Cardiac muscle cell (in vitro differentiated cells and primary cell): ENCODE measurements at places on chromosomes 16 and 17.

GRCh38 chr17:5138616-5139457, 23.0 kb downstream of the USP6 start:
- no peaks in the 10 kb centered on the region for H3K4me1 ChIP-seq
- no peak for DNase-seq
- no peaks in the 10 kb centered on the region for H3K36me3 ChIP-seq
- H3K4me3 ChIP-seq, result no peak overlapping the region

DNA sequence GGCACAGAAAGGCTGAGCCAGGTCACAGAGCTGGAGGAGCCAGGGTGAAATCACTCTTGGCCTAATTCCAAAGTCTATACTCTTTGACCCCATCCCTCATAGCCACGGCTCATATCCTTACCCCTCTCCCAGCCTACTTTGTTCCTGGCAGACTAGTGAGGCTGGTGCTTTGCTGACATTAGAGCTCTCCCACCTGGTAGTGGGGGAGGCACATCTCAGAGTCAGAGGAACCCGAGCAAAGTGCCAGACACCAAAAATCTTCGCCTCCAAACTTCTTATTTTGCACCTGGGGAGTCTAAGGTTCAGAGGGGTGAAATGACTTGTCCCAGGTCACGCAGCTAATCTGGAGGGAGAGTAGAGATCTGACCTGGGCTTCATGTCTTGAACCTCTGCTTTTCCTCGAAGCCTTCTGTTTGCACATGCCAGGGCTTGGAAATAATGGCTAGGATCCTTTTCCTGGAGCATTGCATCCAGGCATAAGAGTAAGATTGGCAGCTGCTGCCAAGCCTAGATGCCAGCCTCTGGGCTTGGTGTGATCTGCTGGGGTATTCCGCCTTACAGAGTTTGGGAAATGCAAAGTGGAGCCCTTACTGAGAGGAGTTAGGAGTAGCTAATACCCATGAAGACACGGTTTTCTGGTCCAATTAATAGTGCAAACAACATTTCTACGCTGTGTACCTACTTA, 126.9 kb downstream of the SPACA3 start:
- DNase-seq, result no peak
- no peak overlapping the region for H3K4me3 ChIP-seq
- no peak overlapping the region for H3K27ac ChIP-seq
- H3K36me3 ChIP-seq, result no peaks in the 10 kb centered on the region
- peaks cover 3% of the 10 kb centered on the region for H3K27me3 ChIP-seq

DNA sequence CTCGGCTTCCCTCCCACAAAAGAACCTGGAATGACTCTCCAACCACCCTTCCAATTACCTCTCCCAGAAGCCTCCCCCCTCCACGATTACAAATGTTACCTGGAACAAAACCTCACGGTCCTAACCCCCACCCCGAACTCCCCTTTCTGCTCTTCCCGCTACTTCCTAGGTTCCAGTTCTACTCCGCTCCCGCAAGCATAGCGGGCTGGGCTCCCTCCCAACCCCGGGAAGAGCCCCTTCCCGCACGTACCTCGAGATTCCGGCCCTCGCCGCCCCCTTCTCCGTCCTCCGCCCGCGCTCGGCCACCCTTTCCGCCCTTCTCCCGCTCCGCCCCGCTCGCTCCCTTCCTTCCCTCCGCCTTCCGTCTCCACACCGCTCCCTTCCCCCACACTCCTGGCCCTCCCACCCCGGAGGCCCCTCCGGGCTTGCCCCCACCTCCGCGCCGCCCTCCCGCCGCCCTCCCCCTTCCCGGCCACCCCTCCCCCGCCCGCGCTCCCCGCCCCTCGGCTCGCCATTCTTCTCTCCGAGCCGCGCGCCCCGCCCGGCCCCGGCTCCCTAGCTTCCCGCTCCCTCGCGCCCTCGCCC, 457 bp downstream of the CHTF8 start:
- peak; percentile 90 for DNase-seq
- peaks cover 4% of the 10 kb centered on the region for H3K36me3 ChIP-seq
- peak overlapping the region; percentile 95 for H3K4me3 ChIP-seq
- no peaks in the 10 kb centered on the region for H3K27me3 ChIP-seq

GRCh38 chr17:41451154-41451728, 10.5 kb upstream of the KRT38 start:
- H3K4me3 ChIP-seq, result no peak overlapping the region
- H3K27me3 ChIP-seq, result peaks cover 4% of the 10 kb centered on the region
- no peak overlapping the region for H3K27ac ChIP-seq
- H3K36me3 ChIP-seq, result no peaks in the 10 kb centered on the region
- no peaks in the 10 kb centered on the region for H3K4me1 ChIP-seq

- H3K4me1 ChIP-seq, result peaks cover 14% of the 10 kb centered on the region
- peaks cover 10% of the 10 kb centered on the region for H3K27me3 ChIP-seq
- no peak overlapping the region for H3K27ac ChIP-seq
- no peaks in the 10 kb centered on the region for H3K36me3 ChIP-seq
- no peak overlapping the region for H3K4me3 ChIP-seq
Observed at GRCh38 chr17:76243826-76244679, 3.8 kb upstream of the RNF157 start.

DNA sequence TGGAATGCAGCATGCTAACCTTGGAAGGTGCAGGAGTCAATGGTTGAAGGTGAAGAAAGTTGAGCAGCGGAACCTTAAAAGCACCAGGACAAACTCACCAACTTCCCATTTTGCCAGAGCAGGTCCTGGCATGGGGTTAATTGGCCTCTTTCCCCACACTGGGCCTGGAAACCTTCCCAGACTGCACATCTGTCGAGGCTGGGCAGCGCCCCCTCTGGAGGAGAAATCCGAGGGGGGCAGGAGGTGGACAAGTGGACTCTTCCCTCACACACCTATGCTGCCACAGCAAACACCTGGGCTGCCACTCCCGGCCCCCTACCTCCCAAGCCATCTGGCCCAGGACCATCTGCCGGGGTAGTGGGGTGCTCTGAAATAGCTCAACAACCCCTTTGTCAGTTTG, 232.4 kb downstream of the CBLN1 start:
- H3K4me3 ChIP-seq, result no peak overlapping the region
- H3K4me1 ChIP-seq, result no peaks in the 10 kb centered on the region
- no peak overlapping the region for H3K27ac ChIP-seq
- H3K36me3 ChIP-seq, result no peaks in the 10 kb centered on the region
- no peaks in the 10 kb centered on the region for H3K27me3 ChIP-seq
